ENCODE measurements at places on chromosomes 4 and X.

- no peak for DNase-seq
Observed at GRCh38 chr4:6657242-6658208, 17.0 kb downstream of the MRFAP1 start.

- DNase-seq: no peak
Observed at GRCh38 chrX:38820751-38821150, 19.5 kb downstream of the MID1IP1 start.

GRCh38 chrX:2243913-2244460, 256.8 kb downstream of the DHRSX start:
- DNase-seq: no peak

DNA sequence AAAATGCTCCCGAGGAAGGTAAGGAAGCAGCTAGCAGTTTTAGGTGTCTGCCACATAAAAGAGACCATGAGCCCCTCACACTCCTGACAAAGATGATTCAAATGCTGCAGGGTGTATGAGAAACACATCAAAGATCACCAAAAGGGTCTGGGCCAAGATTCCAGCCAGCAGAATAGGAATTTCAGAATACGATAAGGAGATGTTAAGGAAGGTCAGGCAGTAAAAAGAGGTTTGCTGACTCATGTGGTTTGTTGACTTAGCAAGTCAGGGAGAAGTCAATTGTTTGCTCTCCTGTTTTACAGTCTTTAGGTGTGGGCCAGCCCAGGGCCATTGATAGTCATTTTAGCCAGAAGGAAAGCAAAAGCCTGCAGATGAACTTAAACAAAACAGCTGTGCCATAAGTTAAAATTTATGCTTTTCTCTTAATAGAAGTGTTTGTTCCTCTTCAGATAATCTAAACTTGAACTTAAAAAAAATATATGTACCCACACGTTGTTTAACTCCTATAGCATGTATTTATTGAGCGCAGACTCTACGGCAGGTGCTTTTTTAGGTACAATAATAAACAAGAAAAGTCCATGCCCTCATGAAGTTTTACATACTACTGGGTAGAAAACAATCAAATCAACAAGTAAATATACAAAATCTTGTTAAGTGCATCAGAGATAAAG, 115.6 kb downstream of the CAMK2D start:
- no peak for DNase-seq

DNA sequence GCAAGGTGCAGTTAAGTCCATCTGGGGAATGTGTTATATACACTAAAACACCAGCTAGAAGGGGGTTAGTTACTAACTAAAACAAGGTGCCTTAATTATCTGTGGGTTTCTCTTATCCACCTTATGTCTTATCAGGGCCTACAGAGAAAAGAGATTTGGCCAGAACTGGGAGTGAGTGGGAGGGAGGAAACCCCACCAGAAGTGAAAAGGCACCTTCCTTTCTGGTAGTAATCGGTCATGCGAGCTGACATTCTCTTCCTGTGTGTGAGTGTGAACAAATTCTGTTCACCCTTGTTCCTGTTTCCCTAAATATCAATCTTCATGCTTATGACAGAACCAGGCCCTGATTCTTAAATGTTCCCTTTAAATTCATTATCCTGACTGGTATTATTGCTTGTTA, 43.5 kb downstream of the SRPX2 start:
- peak; percentile 18 for DNase-seq

GRCh38 chrX:38661561-38661960, 100.2 kb downstream of the TSPAN7 start:
- no peak for DNase-seq

GRCh38 chr4:85265234-85265633, 209.7 kb upstream of the ARHGAP24 start:
- no peak for DNase-seq

DNA sequence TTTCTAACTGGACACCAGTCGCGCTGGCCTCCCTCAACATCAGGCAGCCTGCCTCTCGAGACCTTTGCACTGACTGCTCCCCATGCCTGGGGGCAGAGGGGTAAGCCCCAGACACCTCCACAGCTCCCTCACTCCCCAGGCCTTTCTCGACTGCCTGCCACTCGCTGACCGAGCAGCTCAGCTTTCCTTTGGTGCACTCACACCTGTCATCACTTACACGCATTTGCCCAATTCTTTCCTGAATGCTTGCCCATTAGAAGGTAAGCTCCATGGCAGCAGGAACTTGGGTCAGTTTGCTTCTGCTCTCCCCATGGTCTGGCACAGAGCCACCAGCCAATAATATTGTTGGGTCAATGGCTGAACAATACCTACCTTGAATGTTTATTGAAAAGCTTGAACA, 32.2 kb upstream of the PROM1 start:
- DNase-seq: no peak

DNA sequence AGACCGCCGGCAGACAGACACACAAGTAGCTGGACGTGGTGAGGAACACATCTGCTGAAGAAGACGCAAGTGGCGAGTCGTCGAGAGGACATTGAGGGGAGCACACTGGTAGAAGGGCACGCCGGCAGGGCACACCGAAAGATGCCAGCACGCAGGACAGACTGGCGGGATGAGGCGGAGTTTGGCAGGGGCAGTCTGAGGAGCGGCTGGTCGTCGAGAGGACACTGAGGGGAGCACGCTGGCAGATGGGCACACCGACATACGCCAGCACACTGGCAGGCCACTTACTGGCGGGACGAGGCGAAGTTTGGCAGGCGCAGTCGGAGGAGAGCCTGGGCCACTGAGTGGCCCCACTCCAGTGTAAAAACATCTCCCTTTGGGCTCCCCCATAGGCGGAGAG, 42.1 kb downstream of the RASGEF1B start:
- no peak for DNase-seq

GRCh38 chrX:39144323-39144722, 343.1 kb downstream of the MID1IP1 start:
- peak; percentile 20 for DNase-seq

DNA sequence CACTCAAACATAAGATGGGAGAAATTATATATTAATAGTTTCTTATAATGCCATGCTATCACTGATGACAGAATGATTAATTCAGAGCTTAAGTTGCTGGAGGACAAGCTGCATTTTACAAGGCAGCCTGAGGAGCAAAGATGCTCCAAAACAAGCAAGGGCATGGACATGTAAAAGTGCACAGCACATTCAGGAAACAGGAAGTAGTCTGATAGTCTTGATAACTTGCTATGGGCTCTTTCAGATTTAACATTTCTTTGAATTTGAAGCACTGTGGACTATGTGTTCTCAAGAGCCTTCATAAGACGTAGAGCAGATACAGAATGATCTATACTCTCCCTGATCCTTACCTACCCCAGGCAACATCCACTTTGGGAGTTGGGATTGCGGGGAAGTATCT, 50.0 kb downstream of the AMMECR1 start:
- DNase-seq: peak; percentile 18

GRCh38 chr4:88549815-88550214, 26.2 kb upstream of the PYURF start:
- DNase-seq: no peak

GRCh38 chrX:11606408-11606807, 59.3 kb downstream of the ARHGAP6 start:
- no peak for DNase-seq

DNA sequence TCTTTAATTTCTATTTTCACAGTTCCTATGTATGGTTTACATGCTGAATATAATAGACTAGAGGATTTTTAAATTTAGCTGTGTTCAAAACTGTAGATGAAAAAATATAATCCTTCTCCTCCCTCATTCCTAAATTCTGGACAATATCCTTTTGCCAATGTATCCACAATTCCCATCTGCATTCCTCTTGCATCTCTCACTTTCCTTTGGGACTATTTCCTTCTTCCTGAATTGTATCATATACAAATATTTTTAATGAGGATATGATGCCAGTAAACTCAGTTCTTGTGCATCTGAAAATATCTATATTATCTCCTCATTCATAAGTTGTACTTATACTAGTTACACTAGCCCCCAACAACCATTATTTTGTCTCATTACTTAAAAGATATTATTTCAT, 46.7 kb downstream of the DDX60L start:
- no peak for DNase-seq

DNA sequence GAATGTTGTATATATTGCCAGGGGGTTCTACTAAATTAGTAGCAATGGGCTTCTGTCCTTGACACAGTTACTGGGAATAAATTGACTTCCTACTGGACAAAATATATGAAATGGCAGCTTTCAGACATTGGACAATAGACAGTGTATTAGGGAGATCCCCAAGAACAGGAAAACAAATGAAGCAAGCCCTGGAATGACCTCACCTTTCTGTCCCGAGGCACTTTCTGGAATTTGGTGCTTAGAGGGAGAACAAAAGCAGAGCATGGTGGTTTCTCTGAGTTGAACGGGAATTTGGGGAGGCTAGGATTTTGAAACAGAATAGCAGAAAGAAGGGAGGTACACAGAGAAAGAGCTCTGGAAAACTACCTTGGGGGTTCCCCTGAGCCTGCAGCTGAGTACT, 187.7 kb upstream of the MAGEB2 start:
- no peak for DNase-seq

- no peak for DNase-seq
Observed at GRCh38 chr4:125728568-125728967, 413.8 kb downstream of the FAT4 start.

Measured in Kasumi-1 (cell line).